ENCODE measurements at places on chromosomes 13 and 19.

DNA sequence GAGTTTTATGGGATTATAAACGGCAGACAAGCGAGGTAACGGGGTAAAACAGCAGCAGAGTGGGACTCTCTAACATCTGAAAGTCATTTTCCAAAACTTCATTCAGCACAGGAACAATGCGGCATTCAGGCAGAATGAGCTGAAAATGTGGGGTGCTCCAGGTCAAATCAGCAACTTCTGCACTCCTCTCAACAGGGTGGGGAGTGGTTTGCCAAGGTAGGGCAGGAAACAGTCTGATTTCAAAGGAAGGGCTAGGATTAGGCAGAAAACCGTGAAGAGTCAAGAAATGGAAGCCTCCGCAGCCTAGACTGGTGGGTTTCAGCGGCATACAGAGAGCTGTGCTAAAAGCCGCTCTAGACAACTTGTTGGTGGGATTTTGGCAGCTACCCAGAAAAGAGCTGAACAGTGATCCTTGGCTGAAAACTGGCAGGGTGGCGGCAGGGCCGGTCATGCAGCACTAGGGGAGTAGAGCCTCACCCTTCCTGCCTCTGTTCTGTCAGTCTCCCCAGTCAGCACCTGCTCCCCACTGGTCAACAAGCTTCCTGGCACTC is 154.2 kb upstream of the KLF12 start:
- no peak for DNase-seq

- DNase-seq, result no peak
Observed at GRCh38 chr19:40348961-40349507, 539 bp downstream of the PLD3 start.

- no peak for DNase-seq
Observed at GRCh38 chr13:87614276-87614675, 56.9 kb upstream of the SLITRK5 start.

GRCh38 chr13:35014606-35015213 is 72.6 kb downstream of the NBEA start:
- no peak for DNase-seq

- DNase-seq, result no peak
Observed at GRCh38 chr13:51931606-51932005, 69.8 kb downstream of the CCDC70 start.

DNA sequence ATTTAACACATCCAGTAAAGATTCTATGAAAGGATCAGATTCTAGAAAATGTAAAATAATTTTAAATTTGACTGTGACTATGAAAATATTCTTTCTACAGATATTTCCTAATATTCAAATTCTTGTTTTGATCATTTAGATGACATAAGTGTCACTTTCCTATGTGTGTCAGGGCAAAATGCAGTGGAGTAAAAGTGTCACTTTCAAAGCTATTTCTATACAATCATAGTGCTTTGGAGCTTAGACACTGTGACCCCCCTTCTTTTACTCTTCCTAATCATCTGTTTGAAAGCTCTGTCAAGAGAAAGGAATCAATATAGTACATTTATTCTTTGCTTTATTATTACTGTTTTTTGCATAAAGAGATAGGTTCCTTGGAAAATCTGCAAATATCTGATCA is 492.0 kb downstream of the DCT start:
- no peak for DNase-seq

GRCh38 chr13:106083620-106084350 is 451.7 kb downstream of the EFNB2 start:
- DNase-seq, result no peak

DNA sequence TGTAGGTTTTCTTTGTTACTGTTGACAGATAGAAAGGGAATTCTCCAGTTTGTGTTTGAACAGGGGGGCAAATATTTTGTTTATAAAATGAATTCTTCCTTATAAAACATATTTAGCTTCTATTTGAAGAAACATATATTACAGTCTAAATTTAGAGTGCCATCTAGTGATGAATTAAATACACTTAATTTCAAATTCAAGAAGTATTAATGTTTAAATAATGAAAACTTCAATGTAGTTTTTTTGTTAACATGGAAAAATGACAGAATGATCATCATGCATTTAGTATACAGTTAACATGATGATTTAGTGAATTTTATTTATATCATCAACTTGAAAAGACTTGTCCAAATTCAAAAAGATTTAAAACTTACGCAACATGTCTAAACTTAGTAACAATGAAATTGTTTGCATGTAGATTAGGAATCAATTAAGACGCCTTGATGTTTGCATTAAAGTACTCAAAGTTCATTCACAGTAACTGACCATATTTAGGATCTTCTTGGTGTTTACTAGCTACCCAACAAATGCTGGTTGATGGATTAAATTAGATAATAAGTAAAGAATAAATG is 765.9 kb upstream of the SLITRK1 start:
- DNase-seq, result no peak

DNA sequence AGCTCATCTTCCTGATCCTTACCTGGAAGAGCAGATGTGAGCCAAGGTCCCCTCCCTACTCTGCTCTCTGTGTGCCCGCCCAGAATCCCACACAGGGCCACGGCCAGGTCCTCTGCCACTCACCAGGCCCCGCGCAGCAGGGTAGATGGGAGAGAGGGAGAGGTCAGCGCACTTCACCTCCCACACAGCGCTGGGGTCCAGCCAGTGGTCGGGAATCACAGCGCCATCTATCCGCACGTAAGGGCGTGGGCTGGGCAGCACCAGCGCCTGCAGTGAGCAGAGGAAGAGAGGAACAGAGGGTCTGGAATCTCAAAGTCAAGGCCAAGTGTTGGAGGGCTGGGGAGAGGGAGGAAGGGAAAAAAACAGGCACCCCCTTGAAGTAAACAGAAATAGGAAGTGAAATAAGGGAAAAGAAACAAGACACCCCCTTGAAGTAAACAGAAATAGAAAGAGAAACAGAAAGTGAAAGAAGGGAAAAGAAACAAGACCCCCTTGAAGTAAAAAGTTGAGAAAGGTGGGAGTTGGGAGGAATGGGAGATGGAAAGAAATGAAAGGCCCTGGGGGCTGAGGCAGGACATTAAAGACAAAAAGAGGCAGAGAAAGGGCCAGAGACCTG is 7.0 kb upstream of the PLA2G4C start:
- no peak for DNase-seq

DNA sequence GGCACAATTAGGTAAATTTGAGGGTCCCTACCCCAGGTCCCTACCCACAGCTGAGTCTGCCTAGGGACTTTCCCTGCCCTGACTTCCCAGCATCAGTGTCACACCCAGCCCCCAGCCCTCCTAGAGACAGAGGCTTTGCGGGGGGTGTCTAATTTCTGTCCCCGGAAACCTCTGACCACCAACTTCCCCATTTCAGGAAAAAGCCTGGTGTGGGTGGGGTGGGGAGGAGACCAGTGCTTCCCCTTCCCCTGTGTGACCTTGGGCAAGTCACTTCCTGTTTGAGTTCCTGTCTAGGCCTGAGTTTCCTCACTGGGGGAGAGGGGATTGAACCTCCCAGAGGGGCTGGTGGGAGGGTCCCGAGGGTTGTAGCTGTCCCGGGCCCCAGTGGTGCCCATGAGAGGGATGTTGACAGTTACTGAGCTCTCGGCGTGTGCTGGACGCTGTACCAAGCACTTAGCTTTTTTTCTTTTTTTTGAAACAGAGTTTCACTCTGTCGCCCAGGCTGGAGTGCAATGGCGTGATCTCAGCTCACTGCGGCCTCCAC is 7.9 kb downstream of the VASP start:
- DNase-seq, result no peak

GRCh38 chr19:5907241-5907640 is 2.6 kb downstream of the VMAC start:
- DNase-seq, result no peak

- DNase-seq, result no peak
Observed at GRCh38 chr19:38401148-38401547, 1.7 kb upstream of the FAM98C start.

DNA sequence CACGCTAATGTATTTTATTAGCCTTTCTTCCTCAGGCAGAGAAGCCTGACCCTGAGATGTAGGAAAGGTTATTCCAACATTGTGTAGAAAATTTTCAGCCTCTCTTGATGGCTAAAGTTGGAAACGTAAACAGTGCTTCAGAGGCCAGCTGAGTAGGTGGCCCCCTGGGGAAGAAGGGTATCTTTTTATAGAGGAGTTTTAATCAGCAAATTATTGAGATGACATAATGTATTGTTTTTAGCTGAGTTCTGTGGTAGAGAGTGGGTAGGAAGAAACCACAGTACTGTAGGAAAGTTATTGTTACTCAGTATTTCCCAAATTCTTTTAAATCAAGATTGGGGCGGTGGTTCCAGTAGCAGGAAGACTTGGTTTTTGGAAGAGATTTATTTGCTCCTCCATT is 268.8 kb downstream of the DLEU7 start:
- no peak for DNase-seq

DNA sequence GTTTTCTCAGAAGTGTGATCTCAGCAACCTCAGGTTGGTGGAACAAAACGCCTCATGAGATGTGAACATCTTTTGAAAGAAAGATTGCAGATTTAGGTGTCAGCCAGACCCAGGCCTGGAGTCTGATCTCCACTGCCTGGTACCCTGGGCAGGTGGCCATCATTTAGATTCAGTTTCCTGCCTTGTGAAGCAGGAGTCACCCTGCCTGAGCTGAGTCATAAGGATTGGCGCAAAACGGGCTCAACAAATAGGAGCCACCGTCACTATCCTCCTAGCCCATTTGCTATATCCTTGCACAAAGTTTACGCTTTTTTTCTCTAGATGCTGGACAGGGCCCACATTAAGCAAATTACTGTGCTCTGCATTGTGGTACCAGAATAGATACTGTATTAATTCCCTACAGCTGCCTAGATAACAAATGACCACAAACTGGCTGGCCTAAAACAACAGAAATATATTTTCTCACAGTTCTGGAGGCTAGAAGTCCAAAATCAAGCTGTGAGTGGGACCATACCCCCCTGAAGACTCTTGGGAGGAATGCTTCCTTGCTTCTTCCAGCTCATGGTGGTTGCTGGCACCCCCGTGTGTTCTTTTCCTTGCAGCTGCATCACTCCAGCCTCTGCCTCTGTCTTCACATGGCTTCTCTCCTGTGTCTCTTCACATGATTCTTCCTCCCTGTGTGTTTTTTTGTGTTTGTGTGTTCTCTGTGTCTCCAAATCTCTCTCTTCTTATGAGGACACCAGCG is 38.2 kb downstream of the TNFSF11 start:
- DNase-seq, result no peak

DNA sequence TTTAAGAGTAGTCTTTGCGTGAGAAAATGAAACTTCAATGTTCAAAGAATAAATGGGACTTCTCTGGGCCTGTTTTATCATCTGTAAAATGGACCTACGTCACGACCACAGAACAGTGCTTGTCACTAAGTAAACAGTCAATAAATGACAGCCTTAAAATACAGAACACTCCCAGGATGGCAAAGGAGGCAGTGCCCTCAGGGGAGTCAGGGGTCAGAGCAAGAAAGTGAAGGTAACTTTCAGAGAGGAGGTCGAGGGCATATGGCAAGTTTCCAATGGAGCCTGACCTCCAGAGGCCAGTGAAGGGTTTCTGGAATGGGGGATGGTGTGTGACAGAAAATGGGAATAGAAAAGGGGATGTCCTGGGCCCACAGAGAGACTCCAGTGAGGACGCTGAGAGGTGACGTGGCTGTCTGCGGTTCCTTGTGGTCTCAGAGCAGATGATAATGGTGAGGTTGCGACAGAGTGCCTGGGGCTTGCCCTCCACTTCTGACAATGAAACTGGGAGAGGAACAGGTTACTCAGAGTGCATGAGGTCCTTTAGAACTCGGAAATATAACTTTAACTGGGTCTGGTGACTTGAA is 91.8 kb downstream of the UBL3 start:
- no peak for DNase-seq

- DNase-seq, result no peak
Observed at GRCh38 chr13:41178040-41178439, 16.3 kb downstream of the KBTBD7 start.

DNA sequence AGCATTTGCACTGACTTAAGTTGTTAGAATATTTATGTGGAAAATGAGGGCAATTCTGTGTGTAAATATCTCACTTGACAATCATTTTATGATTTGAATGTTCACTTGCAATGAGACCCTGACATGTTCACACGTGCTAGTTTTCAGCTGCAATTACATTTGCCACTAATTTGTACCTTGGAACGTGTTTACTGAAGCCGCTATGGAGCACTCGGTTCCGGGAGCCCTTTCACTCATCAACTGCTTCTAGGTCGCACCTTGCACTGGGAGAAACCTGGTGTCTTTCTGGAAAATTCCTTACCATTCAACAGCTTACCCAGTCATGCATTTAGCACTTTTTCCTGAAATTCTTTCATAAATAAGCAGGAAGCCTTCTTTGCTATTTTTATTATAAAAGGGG is 229.6 kb downstream of the ZIC5 start:
- DNase-seq, result no peak

DNA sequence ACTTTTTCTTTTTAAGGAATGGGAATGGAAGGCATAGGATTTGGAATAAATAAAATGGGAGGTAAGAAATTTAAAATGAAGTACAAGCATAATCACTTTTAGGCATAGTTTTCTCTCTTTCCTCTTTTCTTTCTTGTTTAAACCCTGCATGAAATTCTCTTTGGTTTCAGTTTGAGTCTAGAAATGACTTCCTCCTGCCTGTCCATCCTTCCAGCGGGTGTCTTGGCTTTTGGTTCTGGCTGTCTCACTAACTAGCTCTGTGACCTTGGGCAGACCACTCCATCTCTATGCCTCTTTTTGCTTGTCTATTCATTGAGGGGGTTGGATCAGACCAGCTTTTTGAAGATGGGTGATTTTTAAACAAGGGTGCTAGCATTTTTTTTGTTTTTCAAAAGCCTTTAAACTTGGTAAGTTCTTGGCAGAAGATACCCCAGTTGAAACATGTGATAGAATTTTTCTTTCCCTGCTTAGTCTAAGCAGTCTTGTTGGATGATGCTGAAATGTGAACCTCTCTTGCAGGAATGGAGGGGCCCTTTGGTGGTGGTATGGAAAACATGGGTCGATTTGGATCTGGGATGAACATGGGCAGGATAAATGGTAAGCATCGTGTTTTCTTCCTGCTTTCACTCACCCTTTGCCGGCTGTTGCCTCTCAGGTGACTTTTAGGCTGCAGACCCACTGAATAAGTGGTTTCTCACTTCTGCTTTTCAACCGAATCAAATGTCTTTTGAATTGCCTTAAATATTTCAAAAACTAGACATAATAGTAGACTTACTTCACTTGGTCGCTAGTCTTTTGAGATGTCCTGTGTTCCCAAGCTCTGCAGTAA is 28.6 kb downstream of the PRAM1 start:
- no peak for DNase-seq

GRCh38 chr19:39132344-39132969 is 6.9 kb downstream of the PAK4 start:
- DNase-seq, result no peak

DNA sequence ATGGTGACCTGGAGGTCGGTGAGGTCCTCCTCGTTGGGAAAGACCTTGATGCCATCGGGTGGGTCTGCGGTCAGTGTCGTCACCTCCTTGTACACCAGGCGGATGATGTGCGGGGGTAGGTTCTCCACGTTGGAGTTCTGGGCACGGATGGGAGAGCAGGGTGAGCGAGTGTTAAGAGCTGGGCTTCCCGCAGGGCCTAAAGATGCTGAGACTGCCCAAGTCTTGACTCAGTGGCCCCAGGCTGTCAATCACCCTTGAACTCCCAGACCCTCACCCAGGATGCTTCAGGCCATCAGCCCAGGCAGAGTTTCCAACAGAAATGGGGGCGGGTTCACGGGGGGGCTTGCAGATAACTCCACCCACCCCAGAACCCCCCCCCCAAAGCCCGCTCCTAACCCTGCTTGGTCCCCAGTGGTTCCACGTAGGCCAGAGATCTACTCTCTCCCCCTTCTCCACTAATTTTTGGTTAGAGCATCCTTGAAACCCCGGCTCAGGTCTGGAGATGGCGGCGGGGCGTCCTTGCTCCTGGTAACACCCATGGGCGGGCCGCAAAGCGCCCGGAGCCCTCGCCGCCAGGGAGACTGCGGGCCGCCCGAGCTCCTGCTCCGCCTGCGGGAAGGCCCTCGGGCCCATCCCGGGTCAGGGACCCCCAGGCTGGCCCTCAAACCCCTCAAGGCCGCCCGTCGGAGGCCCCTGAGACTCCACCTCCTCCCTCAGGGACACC is 600 bp downstream of the UBE2S start:
- DNase-seq, result no peak

Data from SW 1271 (cell line).